ENCODE measurements at places on chromosomes 5 and 9.

DNA sequence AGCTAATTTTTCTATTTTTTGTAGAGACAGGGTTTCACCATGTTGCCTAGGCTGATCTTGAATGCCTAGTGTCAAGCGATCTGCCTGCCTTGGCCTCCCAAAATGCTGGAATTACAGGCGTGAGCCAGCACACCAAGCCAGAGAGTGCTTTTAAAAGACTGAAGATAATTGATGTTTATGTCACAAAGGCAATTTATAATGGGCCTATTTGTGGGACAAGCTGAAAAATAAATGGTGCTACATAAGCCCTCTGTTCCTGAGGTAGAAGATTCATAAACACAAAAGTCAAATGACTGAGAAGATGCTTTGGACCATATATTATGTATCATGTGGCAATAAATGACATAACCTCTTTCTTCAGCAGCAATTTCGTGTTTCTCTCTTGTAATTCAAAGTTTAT lies 329.6 kb downstream of the GABRB2 start:
- no peak for DNase-seq

GRCh38 chr9:94952565-94953373 lies 226.3 kb downstream of the AOPEP start:
- no peak for DNase-seq

- DNase-seq = no peak
Observed at GRCh38 chr9:89480825-89481537, 16.9 kb downstream of the SEMA4D start.

- DNase-seq = no peak
Observed at GRCh38 chr9:136759001-136759400, 958 bp upstream of the LCN8 start.

DNA sequence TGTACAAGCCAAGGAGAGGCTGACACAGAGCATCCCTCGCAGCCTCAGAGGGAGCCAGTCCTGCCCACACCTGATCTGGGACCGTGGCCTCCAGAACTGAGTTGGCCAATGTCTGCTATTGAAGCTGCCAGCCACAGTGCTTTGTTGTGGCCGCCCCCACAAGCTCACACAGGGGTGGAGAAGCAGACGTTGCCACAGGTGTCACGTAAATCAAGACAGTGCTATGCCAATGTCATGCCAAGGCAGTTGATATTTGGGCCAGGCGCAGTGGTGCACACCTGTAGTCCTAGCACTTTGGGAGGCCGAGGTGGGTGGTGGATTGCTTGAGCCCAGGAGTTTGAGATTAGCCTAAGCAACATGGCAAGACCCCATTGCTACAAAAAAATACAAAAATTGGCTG lies 17.3 kb upstream of the TERT start:
- DNase-seq = no peak

DNA sequence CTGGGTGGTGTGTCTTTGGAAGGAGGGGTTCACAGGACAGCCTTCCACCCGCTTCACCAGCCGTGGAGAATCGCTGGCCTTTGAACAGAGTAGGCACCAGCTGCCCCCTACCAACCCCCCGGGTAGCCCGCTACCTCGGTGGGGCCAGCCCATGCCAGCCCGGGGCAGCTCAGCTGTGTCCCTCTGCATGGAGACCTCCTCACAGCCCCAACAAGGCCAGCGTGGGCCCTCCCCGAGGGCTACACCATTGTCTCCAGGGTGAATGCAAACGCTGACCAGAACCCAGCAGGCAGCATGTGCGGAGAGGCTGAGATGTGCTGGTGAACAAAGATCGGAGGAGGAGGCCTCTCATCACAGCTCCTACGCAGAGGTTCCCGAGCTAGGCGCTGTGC lies 51.9 kb downstream of the LMX1B start:
- no peak for DNase-seq

DNA sequence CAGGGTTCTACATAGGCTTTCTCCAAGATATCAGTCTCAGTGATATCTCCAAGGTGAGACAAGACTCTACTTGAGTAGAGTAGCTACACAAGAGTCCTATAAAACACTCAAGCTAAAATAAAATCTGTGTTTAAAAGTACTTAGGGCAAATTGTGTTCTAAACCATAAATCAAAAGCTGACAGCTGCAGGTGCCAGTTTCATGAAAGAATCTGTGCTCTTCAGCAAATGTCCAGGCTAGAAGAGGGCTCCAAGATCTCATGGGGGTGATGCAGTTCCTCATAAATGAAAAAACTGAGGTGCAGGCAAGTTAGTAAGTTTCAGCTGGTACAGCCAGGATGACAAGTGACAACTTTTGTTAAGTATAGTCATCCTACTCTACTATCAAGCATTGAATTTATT lies 142.8 kb upstream of the TNPO1 start:
- no peak for DNase-seq

GRCh38 chr9:87868635-87869034 lies 14.0 kb upstream of the SPATA31E1 start:
- DNase-seq = no peak

DNA sequence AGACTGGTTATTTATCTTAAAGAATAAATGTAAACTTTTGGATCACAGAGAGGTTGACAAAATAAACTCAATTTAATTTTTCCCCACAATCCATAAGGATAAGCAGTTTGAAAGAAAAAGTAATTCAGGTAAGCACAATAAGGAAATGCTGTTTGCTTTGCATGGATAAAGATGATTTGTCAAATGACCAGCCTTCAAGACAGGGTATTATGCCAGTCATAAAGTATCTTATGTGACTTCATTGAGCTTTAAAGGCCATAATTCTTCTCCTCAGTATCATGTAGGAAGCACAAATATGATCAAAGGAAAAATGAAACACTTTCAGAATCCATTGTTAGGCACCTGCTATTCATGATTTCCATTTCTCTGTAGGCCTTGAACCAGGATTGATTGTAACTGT lies 180.7 kb upstream of the PPP1R2B start:
- no peak for DNase-seq

DNA sequence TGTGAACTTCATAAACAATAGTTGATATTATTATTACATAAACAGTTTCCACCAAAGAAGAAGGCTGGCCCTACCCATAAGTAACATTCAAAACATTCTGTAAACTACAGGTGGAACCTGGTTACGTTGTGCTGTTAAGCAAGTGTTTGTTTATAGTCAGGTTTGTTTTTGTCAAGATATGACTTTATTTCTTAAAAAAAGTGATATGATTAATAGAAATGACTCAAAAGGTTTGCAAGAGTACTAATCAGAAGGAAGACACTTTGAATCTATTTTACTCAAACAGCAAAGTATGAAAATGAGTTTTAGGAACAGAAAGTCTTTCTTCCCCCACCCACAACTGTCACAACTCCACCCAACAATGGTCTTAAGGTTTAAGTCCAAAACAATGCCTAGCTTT lies 220.8 kb downstream of the PLK2 start:
- DNase-seq = no peak

- no peak for DNase-seq
Observed at GRCh38 chr5:129622531-129622930, 125.4 kb upstream of the MINAR2 start.

- DNase-seq = no peak
Observed at GRCh38 chr9:121699571-121700164, 48.2 kb downstream of the DAB2IP start.

- DNase-seq = no peak
Observed at GRCh38 chr9:135821733-135822373, 85.5 kb downstream of the CAMSAP1 start.

DNA sequence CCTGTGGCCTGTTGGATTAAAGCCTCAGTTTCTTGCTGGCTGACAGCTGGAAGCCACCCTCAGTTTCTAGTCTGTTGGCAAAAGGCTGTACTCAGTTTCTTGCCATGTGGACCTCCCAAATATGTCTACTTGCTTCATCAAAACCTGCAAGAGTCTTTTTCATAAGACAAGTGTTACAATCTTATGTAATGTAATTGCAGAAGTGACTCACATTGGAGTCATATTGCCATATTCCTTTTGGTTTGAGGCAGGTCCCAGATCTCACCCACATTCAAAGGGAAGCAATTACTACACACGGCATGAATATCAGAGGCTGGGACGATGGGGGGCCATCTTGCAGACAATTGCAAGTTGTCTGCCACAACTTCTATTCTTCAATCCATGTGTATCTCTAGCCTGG lies 286.7 kb upstream of the IL12B start:
- peak; percentile 17 for DNase-seq

- peak; percentile 1 for DNase-seq
Observed at GRCh38 chr5:91641730-91642350, 258.7 kb upstream of the ARRDC3 start.

DNA sequence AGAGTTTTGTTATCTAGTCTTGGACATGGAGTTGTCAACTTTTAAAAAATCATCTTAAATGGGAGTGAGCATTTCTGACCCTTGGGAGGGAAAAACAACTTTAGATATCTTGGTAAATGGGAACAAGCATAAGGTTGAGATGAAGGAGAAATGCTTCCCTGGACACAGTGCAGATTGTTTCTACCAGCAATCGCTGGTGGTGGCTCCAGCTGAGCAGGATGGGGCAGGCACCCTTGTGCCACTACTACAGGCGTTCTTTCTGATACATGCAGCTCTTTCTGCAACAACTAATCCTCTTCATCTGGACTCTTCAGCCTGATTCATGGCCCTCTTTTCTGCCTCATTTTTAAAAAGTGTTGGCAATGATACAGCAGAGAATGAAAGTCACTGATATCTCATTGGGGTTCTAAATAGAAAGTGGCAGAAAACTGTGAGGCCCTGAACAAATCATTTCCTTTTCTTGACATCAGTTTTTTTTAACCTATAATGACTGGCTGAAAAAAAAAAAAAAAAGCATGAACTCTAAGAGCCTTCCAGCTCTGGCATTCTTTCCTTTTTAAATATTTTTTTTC lies 409.4 kb upstream of the PTGER4 start:
- DNase-seq = no peak

GRCh38 chr9:36035006-36035405 lies 1.7 kb upstream of the RECK start:
- DNase-seq = no peak

GRCh38 chr5:129097498-129098296 lies 3.1 kb downstream of the ISOC1 start:
- DNase-seq = no peak

DNA sequence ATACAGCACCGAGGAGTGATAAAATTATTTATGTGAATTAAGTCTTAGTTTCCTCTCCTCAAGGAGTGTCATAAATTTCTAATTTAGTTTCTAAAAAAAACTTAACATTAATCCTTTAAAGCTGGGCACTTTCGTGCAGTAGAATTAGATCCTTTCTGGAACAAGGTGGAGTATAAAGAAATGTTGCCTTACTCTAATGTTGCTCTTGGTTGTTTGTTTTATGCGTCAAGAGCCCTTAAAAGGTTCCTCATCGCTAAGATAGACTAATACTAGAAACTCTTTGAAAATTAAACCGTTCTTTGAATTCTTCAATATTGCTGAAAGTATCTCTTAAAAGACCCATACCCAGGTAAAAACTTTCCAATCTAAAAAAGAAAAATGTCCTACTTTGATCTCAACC lies 83.6 kb upstream of the PLPP1 start:
- DNase-seq = no peak

GRCh38 chr5:157571357-157571827 lies 4.2 kb downstream of the ADAM19 start:
- DNase-seq = no peak

GRCh38 chr9:77016526-77017504 lies 2.6 kb upstream of the FOXB2 start:
- no peak for DNase-seq

DNA sequence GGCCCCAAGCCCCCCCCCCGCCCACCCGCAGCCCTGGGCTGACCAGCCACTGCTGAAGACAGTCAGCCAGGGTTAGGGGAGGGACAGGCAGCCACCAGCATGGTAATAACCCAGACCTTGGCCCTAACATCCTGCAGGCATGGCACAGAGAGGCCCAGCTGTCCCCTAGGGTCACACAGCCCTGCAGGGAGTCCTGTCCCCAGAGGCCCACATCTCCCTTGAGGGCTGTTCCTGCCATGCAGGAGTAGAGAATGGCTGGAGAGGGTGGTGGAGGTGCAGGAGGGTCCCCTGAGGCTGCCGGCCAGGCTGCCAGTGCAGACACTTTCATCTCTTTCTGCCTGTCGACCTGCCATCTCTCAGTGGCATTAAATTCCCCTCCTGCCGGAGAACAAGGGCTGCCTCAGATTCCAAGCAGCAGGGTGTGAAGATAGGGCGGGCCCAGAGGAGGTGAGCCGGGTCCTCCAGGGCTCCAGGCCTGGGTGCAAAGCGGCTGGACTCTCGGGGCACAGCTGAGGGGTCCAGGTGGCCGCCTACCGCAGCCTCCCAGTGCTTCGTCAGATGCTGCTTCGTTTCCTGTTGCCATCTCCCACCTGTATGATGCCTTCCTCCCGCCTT lies 40.0 kb downstream of the CXXC5 start:
- no peak for DNase-seq

- DNase-seq = no peak
Observed at GRCh38 chr9:93059011-93059714, 662 bp downstream of the SUSD3 start.

- DNase-seq = no peak
Observed at GRCh38 chr5:38451074-38451725, 105.2 kb downstream of the LIFR start.

DNA sequence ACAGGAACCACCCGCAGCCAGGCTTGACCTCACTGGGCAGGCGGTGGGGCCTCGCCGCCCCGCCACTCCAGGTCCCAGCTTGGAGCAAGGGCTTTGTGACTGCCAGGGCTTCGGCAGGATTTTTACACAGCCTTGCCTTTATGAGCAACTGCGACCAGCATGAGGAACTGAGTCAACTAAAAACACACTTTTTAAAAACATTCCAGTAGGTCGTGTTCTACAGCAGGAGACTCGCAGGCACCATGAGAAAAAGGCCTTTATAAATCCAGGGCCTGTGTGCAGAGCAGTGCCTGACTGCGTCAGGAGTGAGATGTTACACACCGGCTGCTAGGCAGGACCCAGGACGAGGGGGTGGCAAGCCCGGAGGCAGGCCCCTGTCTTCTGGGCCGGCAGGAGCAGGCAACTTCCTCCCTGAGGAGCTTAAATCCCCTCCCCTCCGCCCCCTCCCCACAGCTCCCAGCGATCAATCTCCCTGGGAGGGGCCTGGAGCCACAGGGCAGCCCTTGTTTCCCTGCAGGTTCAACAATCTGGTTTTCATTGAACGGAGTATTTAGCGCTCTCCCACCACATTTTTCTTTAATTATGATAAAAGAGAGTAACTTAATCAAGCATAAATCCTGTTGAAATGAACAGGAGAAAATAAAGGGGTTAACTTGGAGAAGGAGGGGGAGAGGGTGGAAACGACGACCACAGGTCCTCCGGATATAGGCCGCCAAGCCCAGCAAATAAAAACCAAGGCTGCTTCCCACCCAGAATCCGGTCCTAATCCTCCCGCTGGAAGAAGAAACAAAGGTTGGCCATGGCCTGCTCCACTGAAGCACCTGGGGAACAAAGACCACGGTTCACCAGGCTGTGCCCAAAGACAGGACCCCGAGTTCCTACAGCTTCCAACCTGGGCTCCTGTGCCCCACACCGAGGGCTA lies 92.5 kb downstream of the ROR2 start:
- no peak for DNase-seq

All from skeletal muscle cell (primary cell).